Endothelial cell of umbilical vein (primary cell): ENCODE measurements at places on chromosomes 5 and 9. TPM values are rescaled to one million over a fixed set of nuclear protein-coding genes. Genes with fewer than 3 reads are reported as not detected.

Gene NR2F1
- total RNA-seq: 21.5 and 23.9 TPM in 2 replicates

GRCh38 chr9:99451112-99451606 is 229.1 kb downstream of the SEC61B start:
- H3K36me3 ChIP-seq: no peaks in the 10 kb centered on the region
- no peak for DNase-seq
- H3K4me1 ChIP-seq: no peaks in the 10 kb centered on the region
- H3K27me3 ChIP-seq: peaks cover 4% of the 10 kb centered on the region

DNA sequence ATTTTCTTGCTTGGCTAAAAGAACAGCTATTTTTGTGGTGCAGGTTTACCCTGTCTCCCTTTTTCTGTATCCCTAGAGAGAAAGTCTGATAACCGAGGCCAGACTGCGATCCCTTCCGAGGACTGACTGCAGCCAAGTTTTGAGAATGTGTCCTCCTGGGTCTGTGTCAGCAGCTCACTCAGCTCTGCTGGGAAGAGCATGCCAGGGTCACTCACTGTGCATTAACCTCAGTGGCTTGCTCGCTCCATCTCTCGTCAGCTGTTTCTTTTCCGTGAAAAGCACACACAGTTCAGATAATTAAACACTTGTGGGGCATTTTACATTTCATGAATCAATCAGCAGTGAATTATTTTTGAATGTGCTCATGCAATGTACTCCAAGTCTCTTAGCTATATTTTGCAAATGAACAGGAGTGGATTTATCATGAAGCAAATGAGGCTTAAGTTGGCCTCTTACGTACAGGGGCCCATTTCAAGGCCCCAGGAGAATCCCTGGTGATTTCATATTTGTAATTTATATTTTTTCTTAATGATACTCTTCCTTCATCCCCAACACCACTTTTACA is 252.1 kb downstream of the SMARCA2 start:
- no peak overlapping the region for H3K27ac ChIP-seq
- no peak overlapping the region for H3K4me3 ChIP-seq
- no peaks in the 10 kb centered on the region for H3K27me3 ChIP-seq

- no peaks in the 10 kb centered on the region for H3K36me3 ChIP-seq
- H3K27me3 ChIP-seq: no peaks in the 10 kb centered on the region
- DNase-seq: peak; percentile 83
- H3K27ac ChIP-seq: peak overlapping the region; percentile 22
These were observed 180.9 kb downstream of the MAPKAP1 start for GRCh38 chr9:125525921-125526631.

- no peaks in the 10 kb centered on the region for H3K27me3 ChIP-seq
- no peak overlapping the region for H3K4me3 ChIP-seq
- H3K4me1 ChIP-seq: no peaks in the 10 kb centered on the region
- DNase-seq: no peak
- no peak overlapping the region for H3K27ac ChIP-seq
These were observed 743.9 kb downstream of the NR2F1-AS1 start for GRCh38 chr5:92836855-92837755.

DNA sequence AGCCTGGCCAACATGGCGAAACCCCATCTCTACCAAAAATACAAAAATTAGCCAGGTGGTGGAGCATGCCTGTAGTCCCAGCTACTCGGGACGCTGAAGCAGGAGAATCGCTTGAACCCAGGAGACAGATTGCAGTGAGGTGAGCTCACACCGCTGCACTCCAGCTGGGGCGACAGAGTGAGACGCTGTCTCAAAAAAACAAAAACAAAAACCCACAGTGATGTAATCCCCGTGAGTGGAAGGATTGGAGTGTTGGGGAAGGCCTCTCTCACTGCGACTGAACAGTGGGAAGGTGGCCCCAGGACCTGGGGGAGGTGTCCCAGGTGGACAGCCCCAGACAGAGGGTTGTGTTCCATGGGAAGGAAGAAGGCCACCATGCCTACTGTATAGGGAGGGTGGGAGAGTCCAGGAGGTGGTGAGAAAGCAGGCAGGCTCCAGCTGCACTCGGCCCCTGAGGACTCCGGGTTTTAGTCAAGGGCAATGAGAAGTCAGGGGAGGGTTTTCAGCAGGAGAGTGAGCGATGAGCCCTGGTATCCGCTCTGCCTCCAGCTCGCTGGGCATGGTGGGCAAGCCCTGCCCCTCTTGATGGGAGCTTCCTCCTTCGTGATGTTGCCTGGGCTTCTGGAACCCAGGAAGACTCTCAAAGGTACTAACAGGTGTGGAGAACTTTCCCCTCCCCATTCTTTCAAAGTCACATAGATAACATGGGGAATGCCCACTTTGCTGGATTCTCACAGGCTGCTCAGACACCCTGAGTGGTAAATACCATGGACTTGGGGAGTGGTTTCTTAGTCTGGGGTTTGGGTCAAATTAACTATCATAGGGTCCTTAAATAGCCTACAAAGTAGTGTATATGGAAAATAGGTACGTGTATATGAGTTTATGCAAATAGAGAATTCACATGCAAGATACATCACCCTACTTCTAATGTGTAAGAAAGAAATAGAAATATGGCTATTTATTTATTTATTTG is 74.7 kb downstream of the PPARGC1B start:
- H3K36me3 ChIP-seq: no peaks in the 10 kb centered on the region
- no peak overlapping the region for H3K27ac ChIP-seq
- DNase-seq: no peak
- H3K27me3 ChIP-seq: no peaks in the 10 kb centered on the region
- peaks cover 6% of the 10 kb centered on the region for H3K4me1 ChIP-seq
- no peak overlapping the region for H3K4me3 ChIP-seq
